ENCODE measurements at places on chromosomes 7 and 10. TPM values are rescaled to one million over a fixed set of nuclear protein-coding genes. Genes with fewer than 3 reads are reported as not detected.

TMEM176B gene
- total RNA-seq: 2.2 TPM

LGI1 gene
- total RNA-seq: 22.6 TPM

FAM24B gene
- total RNA-seq: not detected

GARIN1A gene
- 1.9 TPM for total RNA-seq

TSPAN13 gene
- 37.3 TPM for total RNA-seq

COL1A2 gene
- 110 TPM for total RNA-seq

HILPDA gene
- 46.7 TPM for total RNA-seq

CCL24 gene
- not detected for total RNA-seq

CYP2C19 gene
- not detected for total RNA-seq

PNLIPRP3 gene
- total RNA-seq: not detected

SP8 gene
- 33.7 TPM for total RNA-seq

GRCh38 chr10:111392910-111393309 lies 316.1 kb downstream of the ADRA2A start:
- no peak for DNase-seq

DNA sequence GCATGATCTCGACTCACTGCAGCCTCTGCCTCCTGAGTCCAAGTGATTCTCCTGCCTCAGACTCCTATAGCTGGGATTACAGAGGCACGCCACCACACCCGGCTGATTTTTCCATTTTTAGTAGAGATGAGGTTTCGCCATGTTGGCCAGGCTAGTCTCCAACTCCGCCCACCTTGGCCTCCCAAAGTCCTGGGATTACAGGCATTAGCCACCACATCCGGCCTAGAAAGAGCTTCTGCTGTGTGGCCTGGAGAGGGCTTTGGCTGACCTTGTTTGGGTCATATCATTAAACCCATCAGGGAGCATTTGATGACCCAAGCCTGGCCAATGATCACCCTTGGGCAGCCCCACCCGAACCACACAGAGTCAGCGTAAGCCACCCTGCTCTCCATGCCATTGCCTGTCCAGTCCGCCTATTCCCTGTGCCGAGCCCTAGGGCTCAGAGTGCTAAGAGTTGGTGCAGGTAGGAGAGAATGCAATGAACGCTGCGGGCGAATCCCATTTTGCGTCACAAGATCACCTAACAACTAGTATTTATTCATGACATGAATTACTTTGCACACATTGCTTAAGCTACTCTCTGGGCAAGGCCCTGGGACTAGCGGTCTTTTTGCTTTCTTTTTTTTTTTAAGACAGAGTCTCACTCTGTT lies 22.3 kb upstream of the GDI2 start:
- DNase-seq: no peak

- no peak for DNase-seq
Observed at GRCh38 chr10:22848509-22848908, 79.3 kb upstream of the ARMC3 start.

GRCh38 chr7:28405662-28406061 lies 6.7 kb upstream of the CREB5 start:
- no peak for DNase-seq

DNA sequence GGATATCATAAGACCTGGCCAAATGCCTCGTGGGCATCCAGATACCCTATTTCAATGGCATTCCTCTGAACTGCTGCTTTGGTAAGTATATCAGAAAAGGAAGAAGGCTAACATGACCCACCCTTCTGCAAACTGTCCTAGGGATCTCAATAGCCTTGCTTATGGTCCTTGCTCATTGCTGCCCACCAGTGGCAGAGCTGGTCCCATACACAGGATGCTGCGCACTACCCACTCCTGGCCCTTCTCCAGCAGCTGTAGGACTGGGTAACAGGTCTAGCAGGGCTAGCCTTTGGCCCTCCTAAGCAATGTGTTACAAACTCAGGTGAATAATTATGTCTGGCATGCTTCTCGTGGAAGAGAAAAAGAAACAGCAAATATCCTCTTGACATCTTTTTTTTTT lies 72.5 kb downstream of the C10orf90 start:
- peak; percentile 25 for DNase-seq

DNA sequence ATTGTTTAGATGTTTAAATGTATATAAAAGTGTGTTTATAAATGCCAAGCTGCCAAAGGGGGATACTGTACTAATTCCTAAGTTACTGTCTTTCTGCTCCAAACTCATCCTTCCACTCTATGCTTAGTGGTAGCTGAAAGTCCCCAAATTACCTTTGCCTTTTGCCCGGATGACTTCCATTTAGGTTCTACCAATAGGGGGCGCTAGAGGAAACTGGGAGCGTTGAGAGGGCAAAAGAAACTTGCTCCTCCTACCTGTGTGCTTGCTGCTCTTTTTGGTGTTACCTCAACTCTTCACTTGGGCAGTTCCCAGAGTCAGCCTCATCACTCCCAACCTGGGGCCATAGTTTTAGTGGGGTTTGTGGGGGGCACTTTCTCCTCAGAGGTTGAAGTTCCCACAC lies 5.9 kb upstream of the OR2A25 start:
- no peak for DNase-seq

GRCh38 chr10:6748029-6748428 lies 168.0 kb upstream of the PRKCQ start:
- no peak for DNase-seq

GRCh38 chr7:117047496-117047895 lies 94.2 kb downstream of the ST7 start:
- DNase-seq: no peak

DNA sequence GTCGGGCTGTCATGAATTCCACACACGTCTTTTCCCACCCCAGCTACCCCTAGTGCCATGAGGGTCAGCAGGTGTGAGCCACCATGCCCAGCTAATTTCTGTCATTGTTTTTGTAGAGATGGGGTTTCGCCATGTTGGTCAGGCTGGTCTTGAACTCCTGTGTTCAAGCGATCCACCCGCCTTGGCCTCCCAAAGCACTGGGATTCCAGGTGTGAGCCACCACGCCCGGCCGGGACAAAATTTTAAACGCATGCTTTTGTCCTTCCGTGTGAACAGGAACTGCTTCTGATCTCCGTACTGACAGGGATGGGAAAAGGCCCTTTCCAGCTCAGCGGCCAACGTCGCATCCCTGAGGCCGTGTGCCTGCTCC lies 15.6 kb upstream of the ZFAND2A start:
- no peak for DNase-seq

DNA sequence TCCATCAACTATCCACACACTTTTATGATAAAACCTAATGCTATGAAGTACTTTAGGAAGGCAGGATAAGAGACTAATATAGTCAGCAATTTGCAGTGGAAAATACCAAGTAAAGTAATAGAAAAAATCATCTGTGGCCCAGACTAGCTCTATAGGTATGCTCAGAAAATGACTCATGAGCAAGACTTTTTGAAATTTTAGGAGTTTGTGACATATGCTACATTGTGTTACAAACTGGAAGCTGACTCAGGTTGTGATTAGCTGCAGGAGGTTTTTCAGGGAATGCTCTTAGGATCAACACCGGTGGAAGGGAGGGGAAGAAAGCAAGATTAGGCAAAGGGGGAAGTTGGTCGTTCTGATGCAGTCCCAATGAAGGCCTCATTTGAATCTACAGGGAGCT lies 56.1 kb downstream of the FEZF1 start:
- no peak for DNase-seq

DNA sequence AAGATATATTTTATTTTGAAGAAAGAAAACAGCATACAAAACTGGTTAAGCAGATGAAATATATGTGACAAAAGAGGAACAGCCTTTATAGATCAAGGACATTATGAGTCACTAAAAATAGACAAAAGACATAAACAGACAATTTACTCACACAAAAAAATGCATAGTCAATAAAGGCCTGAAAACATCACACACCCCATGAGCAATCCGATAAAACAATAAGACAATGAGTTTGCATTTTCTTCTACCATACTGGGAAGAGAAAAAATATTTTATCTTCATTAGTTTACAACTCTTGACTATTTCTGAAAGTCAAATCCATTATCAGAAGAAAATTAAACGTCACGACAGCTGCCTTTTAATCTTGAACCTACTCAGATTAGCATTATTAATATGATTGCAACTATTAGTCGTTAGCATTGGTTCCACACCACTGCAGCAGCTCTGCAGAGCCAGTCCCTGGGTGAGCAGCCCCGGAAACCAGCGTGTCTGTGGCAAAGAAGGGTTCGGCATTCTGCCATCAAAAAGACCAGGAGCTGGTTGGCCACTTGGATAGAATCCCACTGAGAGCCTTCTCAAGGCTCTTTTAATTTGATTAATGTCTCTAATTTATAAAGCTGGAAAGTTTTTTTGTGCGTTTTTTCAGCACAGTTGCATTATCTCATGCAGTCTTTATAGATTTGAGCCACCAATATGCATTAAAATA lies 305.4 kb upstream of the SHH start:
- DNase-seq: no peak

GRCh38 chr7:23353172-23353571 lies 54.0 kb downstream of the MALSU1 start:
- no peak for DNase-seq

DNA sequence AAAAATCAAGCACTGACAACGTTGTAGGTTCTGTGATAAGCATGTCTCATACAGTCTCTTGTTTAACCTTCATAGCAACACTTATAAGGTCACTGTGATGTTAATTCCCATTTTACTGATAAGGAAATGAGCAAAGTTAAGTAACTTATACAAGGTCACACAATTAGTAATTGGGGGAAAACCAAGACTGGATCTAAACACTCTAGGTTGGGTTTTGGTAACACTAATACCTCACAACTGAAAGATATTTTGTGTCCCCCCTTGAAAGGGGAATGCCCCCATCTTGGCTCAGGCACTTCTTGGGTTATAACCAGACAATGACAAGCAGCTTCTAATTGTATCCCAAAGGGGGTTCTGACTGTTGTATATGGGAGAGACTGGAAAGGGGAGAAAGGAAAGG lies 36.0 kb upstream of the ABCB4 start:
- no peak for DNase-seq

DNA sequence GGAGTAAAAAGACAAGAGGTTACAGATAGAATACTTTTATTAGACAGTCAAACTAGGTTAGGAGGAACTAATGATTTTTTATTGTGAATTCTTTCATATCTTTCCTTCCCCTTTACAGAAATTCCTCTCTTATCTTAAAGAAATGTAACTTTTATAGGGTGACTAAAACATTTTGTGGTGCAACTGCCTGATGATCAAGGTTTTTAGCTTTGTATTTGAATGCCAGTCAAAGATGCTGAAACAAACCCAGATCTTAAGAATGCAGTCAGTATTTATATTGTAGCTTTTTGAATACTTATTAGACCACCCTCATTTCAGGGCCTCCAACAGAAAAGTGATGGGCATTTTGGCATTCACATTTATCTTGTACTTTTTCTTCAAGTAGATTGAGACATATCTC lies 27.4 kb downstream of the TAX1BP1 start:
- no peak for DNase-seq

DNA sequence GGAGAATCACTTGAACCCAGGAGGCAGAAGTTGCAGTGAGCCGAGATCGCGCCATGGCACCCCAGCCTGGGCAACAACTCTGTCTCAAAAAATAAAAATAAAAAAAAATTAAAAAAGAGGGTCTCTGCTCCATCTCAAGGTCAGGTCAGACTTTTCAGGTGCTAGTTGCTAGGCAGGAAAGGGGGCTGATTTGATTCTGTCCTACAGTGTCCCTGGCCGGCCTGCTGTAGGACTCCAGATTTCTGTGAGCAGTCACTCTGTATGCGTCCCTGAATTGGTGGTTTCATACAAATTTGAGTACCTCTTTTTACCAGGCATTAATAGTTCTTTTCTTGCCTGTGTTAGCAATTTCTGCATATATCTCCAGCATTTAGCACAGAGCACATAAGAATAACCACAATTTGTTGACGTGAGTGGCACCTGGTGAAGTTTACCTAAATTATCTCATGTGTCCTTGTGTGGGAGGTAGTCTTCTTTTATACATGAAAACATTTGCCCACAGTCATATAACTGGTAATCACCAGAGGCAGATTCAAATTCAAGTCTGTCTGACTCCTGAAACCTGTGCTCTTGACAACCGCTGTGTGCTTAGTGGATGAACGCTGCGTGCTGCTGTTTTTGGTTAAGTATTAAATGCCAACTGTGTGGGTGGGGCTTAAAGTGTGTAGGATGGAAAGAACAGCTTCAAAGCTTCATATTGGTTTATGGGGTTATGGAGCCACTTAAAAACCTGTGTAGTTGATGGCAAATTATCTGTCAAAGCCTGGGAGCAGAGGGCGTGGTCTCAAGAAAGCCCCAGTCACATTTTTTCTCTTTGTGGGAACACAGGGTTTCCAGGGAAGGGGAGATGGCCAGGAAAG lies 3.2 kb upstream of the ZNF775 start:
- DNase-seq: no peak

DNA sequence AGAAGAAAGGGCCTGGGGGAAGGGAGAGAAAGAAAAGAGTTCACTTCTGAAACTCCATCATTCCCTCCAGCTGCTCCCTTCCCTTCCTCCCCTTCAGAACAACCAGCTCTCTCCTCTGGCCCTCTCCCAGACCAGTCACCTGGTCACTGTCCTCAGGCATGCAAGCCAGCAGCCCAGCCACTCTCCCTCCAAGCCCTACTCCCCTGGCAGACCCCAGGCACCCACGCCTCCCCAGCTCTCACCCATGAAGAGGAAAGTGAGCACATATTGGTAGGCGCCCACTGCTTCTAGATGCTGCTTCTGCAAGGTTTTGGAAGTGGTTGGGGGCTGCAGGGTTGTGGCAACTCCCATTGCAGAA lies 353 bp downstream of the MOGAT3 start:
- DNase-seq: no peak

GRCh38 chr10:59894114-59894513 lies 12.2 kb downstream of the CCDC6 start:
- DNase-seq: no peak

DNA sequence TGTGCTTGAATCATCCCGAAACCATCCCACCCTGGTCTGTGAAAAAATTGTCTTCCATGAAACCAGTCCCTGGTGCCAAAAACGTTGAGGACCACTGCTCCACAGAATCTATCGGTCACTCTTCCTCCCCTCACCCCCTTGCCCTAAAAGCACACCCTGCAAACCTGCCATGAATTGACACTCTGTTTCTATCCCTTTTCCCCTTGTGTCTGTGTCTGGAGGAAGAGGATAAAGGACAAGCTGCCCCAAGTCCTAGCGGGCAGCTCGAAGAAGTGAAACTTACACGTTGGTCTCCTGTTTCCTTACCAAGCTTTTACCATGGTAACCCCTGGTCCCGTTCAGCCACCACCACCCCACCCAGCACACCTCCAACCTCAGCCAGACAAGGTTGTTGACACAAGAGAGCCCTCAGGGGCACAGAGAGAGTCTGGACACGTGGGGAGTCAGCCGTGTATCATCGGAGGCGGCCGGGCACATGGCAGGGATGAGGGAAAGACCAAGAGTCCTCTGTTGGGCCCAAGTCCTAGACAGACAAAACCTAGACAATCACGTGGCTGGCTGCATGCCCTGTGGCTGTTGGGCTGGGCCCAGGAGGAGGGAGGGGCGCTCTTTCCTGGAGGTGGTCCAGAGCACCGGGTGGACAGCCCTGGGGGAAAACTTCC lies 784 bp upstream of the SERPINE1 start:
- DNase-seq: no peak

- DNase-seq: no peak
Observed at GRCh38 chr7:82559193-82559805, 115.7 kb upstream of the CACNA2D1 start.

DNA sequence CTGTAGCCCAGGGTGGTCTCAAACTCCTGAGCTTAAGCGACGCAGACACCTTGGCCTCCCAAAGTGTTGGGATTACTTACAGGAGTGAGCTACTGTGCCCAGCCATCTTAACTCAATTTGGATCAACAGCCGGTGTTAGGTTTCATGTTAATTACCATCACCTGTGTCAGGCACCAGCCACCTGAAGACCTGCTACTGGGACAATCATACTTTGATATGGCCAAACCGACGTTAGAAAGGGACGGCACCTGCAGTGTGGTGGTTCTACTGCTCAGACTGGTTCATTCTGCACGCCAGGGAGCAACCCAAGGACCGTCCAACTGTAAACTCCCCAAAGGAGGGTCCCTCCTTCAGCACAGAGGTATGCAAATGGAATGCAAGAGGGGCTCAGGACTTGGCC lies 74.2 kb upstream of the CYTH3 start:
- no peak for DNase-seq
